ENCODE measurements at places on chromosomes 12 and 14.

DNA sequence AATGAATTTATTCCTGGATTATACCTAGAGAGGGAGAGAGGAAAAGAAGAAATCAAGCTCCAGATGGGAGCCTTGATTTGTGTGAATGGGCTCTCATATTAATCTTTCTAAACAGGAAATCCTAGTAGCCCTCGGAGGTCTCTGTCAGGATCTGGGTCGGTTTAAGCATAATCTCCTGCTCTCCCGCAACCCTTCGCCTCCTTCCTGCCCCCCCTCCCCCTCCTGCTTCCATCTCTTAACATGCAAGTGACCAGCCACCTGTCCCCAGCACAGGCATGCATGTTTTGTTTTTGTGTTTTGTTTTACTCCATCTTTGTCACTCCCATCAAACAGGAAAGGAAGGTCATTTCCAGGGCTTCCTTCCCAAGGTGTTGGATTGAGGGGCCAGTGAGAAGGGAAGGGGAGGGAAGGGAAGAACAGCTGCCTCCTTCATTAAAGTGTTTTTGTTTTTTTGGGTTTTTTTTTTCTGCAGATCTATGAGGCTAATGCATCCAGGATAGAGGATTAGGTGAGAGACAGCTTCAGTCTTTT is 4.8 kb upstream of the KCNA5 start:
- DNase-seq = no peak

DNA sequence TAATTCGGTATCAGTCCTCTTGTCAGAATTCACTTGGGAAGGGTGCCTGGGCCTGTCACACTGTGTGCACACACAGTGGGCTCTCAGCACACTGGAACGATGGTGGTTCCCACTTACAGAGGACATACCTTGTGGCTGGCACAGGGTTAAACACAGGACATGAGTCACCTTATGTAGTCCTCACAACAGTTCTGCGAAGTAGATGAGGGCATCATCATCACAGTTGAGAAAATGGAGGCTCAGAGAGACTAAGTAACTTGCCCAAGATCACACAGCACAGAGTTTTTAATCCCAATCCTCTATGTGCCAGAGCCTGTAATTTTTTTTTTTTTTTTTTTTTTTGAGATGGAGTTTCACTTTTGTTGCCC is 90.7 kb downstream of the NINJ2 start:
- no peak for DNase-seq

DNA sequence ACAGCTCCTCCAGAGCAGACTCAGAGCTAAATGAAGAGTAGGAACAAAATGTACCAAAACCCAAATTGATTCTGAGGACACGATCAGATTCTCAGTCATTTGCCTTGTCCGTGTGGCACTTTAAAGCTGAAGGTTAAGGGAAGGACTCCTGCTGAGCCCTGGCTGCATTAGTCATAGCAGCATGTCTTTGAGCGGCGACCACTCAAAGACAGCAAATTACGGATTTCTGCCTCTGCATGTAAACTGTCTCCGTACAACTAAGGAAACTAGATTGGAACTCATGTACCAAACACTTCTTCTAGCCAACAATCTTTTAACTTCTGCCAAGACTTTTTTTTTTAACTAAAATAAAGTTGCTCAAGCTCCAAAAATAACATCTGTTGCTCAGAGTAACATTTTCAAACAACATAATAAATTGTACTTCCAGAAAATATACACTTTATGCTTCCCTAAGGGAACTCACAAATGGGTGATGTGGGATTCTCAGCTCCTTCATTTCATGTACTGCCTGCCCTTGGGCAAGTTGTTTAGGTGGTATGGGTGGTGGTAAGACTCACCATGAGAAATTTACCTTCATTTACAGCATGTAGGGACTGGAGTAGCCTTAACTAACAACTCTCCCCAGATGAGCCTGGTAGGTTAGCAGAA is 56.1 kb downstream of the RERG start:
- DNase-seq = no peak

DNA sequence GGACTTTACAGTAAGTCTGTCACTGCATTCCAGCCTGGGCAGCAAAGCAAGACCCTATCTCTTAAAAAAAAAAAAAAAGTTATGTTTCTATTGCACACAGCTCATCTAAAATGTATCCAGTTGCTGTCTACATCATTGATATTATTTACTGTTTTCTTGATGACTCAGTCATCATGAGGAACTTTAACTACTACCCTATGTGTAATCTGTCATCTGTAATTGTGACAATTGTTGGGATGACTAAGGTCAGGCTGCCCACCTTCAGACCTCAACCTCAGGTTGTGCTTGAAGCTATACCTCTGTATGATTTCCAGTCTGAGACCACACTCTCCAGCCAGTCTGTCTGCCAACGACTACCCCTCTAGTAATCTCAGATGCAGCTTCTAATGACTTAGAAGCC is 15.3 kb downstream of the PPP1R13B start:
- DNase-seq = no peak

DNA sequence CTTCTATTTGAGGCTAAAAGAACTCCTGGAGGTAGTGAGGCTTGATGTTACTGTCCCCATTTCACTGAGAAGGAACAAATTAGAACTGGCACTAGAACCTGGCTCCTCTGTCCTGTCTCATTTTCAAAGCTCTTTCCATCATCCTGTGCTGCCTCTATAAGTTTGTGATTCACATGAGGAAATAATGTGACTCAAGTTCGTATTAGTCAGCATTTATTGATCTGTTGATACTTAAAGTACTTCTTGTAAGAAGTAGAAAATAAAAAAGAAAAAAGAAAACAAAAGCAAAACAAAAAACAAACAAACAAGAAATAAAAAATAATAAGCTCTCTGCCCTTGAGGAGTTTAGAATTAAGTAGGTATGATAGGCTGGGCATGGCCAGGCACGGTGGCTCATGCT is 2.3 kb upstream of the ESPL1 start:
- no peak for DNase-seq

GRCh38 chr12:96219700-96220206 is 25.6 kb downstream of the ELK3 start:
- no peak for DNase-seq

- DNase-seq = no peak
These were observed 71.8 kb upstream of the BCAT1 start for GRCh38 chr12:25020621-25021243.

- no peak for DNase-seq
These were observed 79.1 kb downstream of the OTX2 start for GRCh38 chr14:56731187-56731586.

- DNase-seq = no peak
These were observed 734.2 kb downstream of the MED13L start for GRCh38 chr12:115543269-115543668.

GRCh38 chr12:69023840-69024239 is 90.9 kb upstream of the CPM start:
- DNase-seq = no peak
